ENCODE measurements at places on chromosomes 4 and X. TPM values are rescaled to one million over a fixed set of nuclear protein-coding genes. Genes with fewer than 3 reads are reported as not detected.

GRCh38 chrX:130539721-130540321 lies 138.0 kb downstream of the RBMX2 start:
- DNase-seq = peak; percentile 32

- DNase-seq = no peak
Observed at GRCh38 chrX:17964871-17965270, 103.8 kb upstream of the RAI2 start.

Gene ZNF157
- total RNA-seq = not detected

DNA sequence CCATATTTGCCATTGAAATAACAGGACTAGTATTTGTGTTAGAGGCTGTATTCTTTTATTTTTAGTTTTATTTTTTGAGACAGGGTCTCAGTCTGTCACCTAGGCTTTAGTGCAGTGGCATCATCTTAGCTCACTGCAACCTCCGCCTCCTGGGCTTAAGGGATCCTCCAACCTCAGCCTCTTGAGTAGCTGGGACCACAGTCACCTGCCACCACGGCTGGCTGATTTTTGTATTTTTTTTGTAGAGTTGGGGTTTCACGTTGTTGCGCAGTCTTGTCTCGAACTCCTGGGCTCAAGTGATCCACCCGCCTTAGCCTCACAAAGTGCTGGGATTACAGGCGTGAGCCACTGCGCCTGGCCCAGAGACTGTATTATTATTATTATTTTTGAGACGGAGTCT lies 15.3 kb downstream of the TMEM131L start:
- no peak for DNase-seq

- no peak for DNase-seq
Observed at GRCh38 chr4:99165978-99166377, 21.9 kb upstream of the ADH4 start.

Gene NDP
- 0.37 TPM for total RNA-seq

Gene PLXNB3
- total RNA-seq = not detected

DNA sequence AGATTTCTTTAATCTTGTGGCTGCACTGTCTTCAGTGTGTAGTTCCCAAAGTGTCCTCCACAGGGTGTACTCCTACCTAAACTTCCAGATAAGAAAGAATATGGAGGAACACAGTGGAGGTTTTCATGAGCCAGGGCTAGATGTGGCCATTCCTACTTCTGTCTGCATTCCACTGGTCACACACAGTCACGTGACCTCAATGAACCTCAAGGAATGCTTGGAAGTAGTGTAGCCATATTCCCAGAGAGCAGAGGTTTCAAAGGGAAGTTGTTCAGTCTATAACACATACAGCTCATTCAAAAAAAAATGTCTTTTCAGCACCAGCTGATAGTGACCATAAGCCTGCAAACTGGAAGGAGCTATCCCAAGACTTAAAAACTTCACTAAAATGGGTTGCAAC lies 53.6 kb downstream of the ASB9 start:
- DNase-seq = no peak

DNA sequence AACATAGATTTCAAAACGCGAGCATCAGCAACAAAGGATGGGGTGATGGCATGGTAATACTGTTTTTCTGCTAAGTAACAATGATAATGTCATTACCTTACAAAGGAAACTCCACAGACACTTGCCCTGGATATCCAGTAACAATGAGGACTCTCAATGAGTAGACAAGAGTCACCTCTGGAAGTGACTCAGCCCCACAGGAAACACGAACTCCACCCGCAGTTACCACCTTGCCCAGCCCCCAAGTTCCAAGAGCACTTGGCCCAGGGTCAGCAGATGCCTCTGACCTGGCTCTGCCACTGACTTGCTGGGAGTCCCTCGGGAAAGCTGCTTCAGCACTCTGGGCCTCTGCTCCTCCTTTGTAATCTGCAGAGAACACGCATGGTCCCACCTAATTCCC lies 110.3 kb upstream of the MAP3K15 start:
- no peak for DNase-seq

DNA sequence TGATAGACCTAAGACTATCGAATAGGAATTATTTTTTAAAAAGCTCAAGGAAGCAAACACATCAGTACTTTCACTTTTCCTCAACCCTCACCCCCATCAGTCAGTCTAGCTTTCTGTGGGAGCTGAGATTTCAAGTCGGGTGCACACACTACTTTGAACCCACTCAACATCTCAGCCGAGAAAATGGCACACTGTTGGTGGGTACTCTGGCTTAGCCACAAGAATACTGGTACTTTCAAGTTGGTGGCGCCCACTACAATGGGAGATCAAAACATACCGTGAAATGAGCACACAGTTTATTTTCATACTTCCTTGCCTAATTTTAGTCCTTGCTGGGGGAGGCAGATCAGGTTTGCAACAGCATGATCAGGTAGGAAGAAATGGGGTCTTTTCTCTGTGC lies 10.2 kb downstream of the CD40LG start:
- DNase-seq = no peak

Gene NKX3-2
- 2.4 TPM for total RNA-seq

Gene C4orf33
- total RNA-seq = 6.2 TPM

- no peak for DNase-seq
Observed at GRCh38 chr4:114926583-114926982, 186.8 kb downstream of the NDST4 start.

Gene MAGEA9B
- total RNA-seq = not detected

Gene PCDH11X
- 0.07 TPM for total RNA-seq

DNA sequence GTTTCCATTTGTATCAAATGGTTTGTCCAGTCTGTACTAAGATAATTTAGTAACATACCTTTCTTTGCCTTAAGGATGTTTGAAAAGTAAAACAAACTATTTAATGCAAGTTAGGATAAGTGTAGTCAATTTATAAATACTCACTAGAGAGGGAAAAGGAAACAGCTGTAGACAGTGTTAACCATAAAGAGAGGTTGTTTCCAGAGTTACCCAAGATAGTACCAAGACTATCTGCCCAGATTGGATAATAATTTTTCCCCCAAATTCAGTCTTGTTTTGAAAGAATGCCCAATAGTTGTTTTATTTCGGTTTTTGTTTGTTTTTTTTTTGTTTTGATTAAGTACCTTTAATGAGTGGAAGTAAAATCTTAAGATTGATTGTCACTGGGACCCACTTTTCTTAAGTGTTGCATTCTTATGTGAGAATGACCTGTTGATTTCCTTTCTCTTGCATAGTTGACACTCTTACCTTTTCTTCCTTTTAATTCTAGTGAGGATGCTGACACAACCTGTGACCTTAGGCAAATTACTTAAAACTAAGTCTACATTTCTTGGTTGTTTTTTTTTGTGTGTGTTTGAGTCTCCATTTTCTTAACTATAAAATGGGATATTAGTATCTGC lies 12.8 kb downstream of the AFF1 start:
- DNase-seq = no peak

DNA sequence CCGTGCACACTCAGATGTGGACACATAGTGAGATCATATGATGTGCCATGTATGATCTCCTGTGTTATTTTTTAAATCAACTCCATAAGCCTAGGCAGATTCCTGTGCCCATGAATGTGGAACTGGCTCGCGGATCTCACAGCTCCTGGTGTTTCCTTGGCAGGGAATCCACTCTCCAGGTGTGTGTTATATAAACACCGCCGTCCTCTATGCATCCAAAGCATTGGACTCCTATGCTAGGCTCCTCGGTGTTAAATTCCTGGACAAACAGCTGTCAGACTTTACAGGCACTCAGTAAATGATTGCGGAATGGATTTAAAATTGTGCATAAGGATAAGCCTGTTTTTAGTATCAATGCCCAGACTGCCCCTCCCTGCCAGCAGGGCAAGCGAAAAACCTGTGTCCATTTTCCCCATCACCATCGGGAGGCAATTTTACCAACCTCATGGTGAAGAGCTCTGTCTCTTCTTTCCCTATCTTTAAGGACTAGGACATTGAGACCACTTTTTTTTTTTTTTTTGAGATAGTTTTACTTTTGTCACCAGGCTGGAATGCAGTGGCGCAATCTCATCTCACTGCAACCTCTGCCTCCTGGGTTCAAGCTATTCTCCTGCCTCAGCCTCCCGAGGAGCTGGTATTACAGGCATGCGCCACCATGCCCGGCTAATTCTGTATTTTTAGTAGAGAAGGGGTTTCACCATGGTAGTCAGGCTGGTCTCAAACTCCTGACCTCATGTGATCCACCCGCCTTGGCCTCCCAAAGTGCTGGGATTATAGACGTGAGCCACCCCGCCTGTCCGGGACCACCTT lies 23.6 kb upstream of the GPR78 start:
- no peak for DNase-seq

Gene SMIM31
- total RNA-seq = not detected

GRCh38 chr4:8241895-8242696 lies 27.5 kb upstream of the HTRA3 start:
- DNase-seq = peak; percentile 82

Gene GRPR
- total RNA-seq = 0.21 TPM

GRCh38 chr4:158621729-158622128 lies 50.0 kb downstream of the C4orf46 start:
- DNase-seq = no peak

DNA sequence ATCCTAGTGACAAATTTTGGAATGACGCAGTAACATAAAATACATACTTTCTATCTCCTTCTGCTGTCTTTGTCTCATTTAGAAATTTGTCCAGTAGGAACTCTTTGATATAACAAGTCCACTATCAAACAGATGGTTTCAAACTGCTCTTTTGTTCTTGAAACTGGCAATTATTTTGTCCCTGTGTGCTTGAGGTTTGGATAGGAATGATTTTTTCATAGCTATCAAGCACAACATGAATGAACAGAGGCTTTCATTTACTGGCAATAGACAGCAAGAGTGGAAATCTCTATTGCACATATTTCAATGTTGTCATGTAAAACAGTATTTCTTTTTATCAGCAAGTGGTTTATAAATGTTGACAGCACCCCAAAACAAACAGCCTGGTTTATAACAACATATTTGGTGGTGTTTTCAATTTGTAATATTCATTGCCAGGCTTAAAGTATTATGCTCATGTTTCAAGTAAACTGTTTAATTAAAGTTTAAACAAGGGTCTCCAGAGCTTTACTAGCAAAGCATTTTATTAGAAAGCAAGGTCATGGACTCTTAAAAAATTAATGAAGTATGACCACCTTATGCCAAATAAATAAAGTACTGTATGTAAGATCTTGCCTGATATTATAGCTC lies 60.0 kb downstream of the TIGD2 start:
- DNase-seq = no peak

- no peak for DNase-seq
Observed at GRCh38 chrX:13511944-13512330, 57.5 kb upstream of the EGFL6 start.

Gene RAB41
- not detected for total RNA-seq

DNA sequence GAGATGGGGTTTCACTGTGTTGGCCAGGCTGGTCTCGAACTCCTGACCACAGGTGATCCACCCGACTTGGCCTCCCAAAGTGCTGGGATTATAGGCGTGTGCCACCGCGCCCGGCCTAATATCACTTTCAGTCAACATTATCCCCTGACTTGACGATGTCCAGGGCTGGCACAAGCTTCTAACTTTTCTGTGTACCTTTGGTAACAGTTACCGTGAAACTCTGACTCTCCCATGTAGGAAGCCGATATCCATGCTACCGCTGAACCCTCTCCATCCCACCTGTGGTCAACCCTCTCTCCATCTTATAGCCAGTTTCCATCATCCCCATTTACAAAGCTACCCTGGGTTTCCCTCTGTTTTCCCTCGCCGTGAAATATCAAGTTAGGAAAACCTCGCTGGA lies 77.5 kb downstream of the CRLF2 start:
- DNase-seq = no peak

- no peak for DNase-seq
Observed at GRCh38 chr4:168744021-168744420, 247.2 kb downstream of the PALLD start.

DNA sequence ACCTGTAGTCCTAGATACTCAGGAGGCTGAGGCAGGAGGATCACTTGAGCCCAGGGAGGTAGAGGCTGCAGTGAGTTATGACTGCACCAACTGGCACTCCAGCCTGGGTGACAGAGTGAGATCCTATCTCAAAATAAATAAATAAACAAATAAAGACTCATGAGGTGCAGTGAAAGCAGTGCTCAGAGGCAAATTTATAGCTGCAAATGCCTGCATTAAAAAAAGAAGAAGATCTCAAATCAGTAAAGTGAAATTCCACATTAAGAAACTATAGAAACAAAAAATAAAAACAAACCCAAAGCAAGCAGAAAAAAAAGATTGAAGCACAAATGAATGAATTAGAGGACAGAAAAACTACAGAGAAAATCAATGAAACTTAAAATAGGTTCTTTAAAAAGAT lies 22.5 kb upstream of the HSD17B13 start:
- DNase-seq = no peak

- DNase-seq = no peak
Observed at GRCh38 chr4:10684631-10685030, at the start of gene CLNK. Gene CLNK (minus strand): TSS chr4:10684768. CDS start chr4:10667869, 16,899 bp downstream.

Gene NFKB1
- total RNA-seq = 39.8 TPM

DNA sequence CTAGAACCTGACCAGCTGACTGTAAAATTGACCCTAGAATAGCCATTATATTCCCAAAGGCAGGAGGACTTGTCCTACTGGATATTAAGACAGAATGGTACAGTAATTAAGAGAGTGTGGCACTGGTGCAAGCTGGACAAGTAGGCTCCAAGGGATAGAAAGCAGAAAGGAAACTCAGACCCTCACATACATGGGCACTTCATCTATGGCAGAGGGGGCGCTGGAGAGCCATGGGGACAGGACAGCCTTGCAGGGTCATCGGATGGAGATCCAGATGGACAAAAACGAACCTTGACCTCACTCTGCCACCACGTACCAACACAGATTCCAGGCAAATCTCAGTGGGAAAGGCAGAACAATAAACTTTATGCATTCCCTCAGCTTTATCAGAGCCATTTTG lies 40.6 kb downstream of the GAB3 start:
- no peak for DNase-seq

GRCh38 chrX:118773782-118774181 lies 46.4 kb downstream of the IL13RA1 start:
- DNase-seq = peak; percentile 51

DNA sequence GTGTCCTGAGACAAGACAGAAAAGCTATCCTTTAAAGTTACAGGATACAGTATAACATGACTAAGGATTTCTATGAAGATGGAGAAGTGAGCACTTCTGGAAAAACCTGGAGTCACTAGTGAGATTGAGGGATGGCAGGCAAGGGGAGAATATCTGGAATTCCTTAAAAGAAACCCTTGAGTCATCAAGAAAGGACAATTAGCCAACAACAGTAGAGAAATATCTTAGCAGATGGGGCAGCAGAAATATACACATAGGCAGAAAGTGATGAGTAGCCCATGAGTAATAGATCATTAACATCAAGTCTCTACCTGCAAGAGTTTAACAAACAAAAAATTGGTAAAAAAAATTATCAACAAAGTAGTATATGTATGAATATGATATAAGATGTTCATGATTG lies 858.8 kb upstream of the FRG1 start:
- no peak for DNase-seq

Measured in Caco-2 (cell line).